ENCODE measurements at places on chromosomes 11 and 22.

DNA sequence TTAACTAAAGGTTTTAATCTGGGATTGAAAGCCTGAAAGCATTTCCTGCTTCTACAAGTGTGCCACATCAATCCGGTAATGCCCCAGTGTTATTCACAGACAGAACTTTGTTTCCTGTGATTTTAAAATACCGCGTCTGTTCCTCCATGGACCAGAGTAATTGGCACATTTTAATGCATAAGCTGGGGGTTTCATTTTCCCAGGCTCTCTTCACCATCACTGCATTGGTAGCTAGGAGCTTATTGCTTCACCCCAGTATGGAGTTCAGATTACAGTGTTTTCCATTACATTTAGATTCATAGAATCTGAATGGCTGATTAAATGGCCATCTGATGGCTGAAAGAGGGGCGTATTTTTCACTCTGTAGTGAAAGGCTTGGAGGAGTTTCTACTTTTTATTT, 25.7 kb upstream of the CRTAM start:
- no peak for DNase-seq

DNA sequence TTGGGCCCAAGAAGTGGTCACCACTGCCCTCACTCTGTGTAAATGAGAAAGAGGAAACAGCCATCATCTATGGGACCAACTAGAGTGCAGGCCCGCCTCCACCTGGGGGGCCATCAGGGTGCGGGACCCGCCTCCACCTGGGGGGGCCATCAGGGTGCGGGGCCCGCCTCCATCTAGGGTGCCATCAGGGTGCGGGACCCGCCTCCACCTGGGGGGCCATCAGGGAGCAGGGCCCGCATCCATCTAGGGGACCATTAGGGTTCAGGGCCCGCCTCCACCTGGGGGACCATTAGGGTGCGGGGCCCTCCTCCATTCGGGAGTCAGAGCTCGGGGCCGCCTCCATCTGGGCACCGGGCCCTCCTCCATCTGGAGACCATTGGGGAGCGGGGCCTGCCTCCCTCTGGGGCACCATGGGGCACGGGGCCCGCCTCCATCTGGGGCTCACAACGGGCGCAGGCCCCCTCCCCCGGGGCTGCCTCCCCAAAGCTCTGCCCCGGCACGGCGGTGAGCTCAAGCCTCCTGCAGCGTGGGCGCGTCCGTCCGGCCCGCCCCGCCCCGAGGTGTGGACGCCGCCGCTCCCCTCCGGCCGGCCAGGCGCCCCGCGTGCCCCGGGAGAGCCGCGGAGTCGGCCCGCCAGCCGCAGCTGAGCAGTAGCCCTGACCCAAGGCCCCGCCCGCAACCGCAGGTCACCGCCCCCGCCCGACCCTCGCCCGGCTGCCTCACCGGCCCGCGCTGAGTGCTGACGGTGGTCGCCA, 512 bp downstream of the TOLLIP start:
- no peak for DNase-seq

DNA sequence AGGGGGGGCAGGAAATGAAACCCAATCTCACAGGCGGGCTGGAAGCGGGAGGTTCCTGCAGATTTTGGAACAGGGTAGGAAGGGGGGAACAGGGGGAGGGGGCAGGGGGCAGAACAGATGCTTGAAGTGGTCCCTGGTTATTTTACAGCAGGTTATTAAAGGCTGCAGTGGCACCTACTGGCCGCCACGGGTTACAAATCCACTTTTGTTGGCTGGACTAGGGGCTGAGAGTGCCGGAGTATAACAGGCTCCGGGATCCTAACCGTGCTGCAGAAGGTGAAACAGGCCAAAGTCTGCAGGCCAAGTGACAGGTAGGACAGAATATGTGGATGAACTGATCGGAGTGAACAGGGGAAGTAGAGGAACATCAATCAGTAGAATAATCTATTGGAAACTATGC, 2.5 kb downstream of the ROBO3 start:
- peak; percentile 28 for DNase-seq

DNA sequence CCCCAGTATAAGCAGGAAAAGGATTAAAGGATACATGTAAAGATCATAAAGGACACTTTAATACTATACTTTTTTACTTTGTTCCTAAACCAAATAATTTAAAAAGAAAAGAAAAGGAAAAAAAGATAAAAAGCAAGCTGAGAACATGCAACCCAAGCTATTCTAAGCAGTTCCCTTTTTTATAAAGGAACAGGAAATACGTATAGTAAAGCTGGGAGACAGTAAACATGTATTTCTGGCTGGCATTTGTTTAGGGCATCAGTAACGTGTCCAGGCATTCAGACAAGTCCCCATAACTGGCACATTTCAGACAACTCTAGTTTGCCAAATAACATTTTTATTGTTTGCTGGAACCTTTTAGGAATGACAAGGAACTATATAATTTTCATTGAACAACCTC, 24.9 kb downstream of the BCO2 start:
- no peak for DNase-seq

DNA sequence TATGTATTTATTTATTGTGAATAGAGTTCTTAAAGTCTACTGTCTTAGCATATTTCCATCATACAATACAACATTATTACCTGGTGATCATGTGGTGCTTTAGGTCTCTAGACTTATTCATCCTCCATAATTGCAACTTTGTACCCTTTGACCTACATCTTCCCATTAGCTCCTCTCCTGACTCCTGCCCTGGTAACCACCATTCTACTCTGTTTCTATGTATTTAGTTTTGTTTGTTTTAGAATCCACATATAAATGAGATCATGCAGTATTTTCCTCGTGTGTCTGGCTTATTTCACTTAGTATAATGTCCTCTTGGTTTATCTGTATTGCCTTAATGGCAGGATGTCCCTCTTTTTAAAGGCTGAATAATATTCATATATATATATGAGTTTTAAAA, 22.7 kb downstream of the NCAM1 start:
- DNase-seq: no peak

DNA sequence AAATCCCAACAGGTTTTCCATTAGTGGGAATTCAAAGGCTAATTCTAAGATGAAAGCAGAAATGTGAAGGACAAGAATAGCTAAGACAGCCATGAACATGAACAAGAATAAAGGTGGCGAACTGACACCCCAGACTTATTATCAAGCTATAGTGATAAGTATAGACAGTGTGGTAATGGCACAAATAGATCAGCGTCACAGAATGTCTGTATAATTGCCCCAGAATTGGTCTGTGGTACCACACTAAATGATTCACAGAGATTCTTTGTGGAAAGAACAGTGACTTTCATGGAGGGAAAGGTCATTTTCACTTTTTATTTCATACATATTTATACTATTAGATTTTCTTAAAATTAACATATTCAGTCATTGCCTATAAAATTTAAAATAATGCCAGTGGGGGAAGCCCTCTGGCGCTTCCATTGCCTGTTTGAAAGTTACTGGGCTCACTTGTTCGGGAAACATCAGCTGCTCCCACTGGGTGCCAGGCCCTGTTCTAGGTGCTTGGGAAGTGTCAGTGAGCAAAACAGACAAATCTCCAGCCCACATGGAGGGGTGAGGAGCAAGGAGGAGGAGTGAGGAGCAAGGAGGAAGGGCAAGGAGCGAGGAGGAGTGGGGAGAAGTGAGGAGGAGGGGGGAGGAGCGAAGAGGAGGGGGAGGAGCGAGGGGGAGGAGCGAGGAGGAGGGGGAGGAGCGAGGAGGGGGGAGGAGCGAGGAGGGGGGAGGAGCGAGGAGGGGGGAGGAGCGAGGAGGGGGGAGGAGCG, 11.3 kb upstream of the NLRP6 start:
- no peak for DNase-seq

DNA sequence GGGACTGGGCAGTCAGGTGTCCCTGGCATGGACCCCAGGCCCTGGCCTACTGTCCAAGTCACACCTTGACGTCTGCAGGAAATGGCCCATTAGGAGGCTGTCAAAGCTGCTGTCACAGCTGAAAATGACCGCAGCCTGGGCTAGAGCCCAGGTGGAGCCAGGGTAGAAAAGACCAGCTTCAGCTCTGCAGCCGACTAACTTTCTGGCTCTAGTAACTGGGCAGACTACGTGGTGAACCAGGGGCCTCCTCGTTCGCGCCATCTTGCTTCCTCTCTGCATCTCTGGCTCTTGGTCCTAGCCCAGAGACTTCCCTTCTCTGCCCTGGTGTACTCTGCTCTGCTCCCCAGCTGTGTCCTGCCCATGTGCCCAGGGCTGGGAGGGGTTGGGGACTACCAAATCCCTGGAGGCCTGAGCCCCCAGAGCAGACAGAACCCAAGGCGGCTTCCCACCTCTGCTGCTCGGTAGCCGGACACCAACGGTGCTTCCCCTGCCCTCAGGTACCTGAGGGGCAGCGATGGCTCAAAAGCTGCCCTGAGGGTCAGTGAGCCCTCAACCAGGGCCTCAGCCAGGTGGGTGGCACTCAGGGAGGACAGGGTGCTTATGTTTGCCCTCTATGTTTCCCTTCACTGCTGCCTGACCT, 19.7 kb downstream of the SART1 start:
- peak; percentile 55 for DNase-seq

GRCh38 chr11:7677796-7678201, 4.5 kb upstream of the CYB5R2 start:
- no peak for DNase-seq

DNA sequence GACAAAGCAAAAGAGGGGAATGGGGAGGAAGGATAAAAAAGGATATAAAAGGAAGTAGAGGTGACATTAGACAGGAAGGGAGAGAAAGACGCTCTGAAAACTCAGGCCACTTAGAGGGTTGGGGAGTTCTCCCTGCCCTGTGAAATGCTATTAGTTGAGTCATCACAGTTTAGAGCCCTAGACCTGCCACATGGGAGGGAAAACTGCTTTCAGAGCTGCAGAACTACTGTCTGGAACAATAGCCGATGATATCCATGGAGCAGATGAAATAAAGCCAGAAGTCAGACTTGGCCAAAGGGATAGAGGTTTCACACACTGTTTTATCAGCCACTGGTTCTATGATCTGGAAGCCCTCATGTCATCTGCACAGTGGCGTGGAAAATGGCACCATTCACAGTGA, 157.9 kb downstream of the NCAM1 start:
- DNase-seq: no peak

Measured in G401 (cell line).